ENCODE measurements at places on chromosomes 3 and 15.

DNA sequence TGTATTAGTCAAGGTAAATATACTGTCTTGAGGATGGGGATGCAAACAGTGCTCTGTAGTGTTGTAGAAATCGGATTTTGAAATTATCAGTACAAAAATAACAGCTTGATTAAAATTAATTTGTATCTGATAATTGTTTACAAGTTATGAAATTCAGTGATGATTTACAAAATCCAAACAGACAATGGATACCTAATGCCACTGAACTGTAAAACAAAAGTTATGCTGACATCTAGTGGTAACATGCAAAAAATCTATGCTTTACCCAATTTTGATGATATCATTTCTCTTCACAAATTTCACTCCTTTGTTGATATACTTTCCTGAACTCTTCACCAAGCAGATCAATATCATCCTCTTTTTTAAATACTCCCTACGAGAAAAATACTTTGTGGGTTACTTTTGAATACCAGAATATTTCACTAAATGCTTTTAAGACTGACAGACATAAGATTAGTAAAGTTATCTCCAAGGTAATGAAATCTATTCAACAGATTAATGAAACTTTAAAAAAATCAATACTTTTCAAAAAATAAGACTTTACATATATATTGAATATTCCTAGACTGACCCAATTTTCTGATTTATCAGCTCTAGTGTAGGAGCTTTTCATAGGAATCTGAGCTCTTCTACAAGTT lies 36.0 kb downstream of the MNS1 start:
- no peak for DNase-seq

GRCh38 chr3:170164717-170165116 lies 16.8 kb downstream of the PHC3 start:
- DNase-seq, result no peak

DNA sequence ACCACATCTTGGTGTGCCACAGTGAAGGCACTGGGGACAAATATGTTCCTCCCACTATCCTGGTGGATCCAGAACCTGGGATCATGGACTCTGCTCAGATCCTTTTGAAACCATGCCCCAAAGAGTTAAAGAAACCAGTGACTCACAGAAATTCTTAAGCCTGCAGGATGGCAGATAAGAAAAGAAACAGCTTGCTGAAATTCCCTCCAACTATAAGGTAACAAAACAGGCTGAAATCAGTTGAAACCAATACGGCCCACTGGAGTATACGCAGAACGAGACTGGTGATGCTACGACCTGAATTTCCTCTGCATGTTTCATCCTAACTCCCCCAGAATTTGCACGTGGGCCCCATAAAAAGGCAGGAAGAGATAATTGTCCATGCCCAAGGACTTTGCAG lies 209.6 kb downstream of the TJP1 start:
- DNase-seq, result no peak

- DNase-seq, result no peak
Measured at GRCh38 chr3:152902141-152902669, 67.3 kb downstream of the P2RY1 start.

- DNase-seq, result peak; percentile 40
Measured at GRCh38 chr15:38354315-38354929, 99.5 kb upstream of the FAM98B start.

GRCh38 chr3:128858167-128858566 lies 21.3 kb upstream of the ACAD9 start:
- no peak for DNase-seq

DNA sequence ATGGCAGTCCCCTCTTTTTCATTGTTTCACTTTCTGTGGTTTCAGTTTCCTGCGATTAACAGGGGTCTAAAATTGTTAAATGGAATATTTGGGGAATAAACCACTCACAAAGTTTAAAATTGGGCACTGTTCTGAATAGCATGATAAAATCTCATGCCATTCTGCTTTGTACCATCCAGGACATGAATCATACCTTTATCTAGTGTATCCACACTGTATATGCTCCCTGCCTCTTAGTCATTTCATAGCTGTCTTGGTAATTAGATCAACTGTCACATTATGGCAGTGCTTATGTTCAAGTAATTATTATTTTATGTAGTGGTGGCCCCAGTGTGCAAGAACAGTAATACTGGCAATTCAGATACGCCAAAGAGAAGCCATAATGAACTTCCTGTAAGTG lies 734.5 kb downstream of the ZPLD1 start:
- DNase-seq, result no peak

GRCh38 chr3:114034787-114035545 lies 21.4 kb downstream of the CCDC191 start:
- no peak for DNase-seq

DNA sequence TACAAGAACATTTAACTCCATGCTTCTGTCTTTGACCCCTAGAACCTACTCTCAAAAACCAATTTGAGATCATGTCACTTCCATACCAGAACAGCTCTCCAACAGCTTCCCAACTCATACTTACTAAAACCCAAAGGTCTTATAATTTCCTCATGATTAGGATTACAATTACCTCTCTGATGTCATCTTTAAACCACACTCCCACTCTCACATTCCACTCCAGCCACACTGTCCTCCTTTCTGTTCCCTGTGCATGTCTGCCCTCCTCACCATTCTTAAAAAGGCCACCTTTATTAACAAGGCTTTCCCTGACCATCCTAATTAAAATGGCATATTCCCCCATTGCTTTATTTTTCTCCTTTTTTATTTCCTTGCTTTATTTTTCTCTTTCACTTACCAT lies 18.9 kb downstream of the PHC3 start:
- DNase-seq, result no peak
